ENCODE measurements at places on chromosomes 2 and 18. TPM values are rescaled to one million over a fixed set of nuclear protein-coding genes. Genes with fewer than 3 reads are reported as not detected.

SOX11 gene
- total RNA-seq, result 0.07 TPM

C1GALT1C1L gene
- 0.56 TPM for total RNA-seq

SH3RF3 gene
- 27.0 TPM for total RNA-seq

DLGAP1 gene
- total RNA-seq, result 0.26 TPM

ESPNL gene
- 0.22 TPM for total RNA-seq

REG3G gene
- total RNA-seq, result not detected

FSIP2 gene
- 0.26 TPM for total RNA-seq

DLX2 gene
- not detected for total RNA-seq

PROKR1 gene
- not detected for total RNA-seq

EHBP1 gene
- total RNA-seq, result 15.7 TPM

FBXO48 gene
- 0.97 TPM for total RNA-seq

ITPRIPL1 gene
- 1.2 TPM for total RNA-seq

SAG gene
- not detected for total RNA-seq

RNF125 gene
- total RNA-seq, result 1.5 TPM

C1QL2 gene
- total RNA-seq, result not detected

ZNF892 gene
- 0.76 TPM for total RNA-seq

TRPM8 gene
- total RNA-seq, result not detected

ACVR1C gene
- 1.7 TPM for total RNA-seq

OSGEPL1 gene
- 4.7 TPM for total RNA-seq

PROM2 gene
- total RNA-seq, result 0.82 TPM

CACNB4 gene
- 1.1 TPM for total RNA-seq

PSD4 gene
- total RNA-seq, result 1.5 TPM

G6PC2 gene
- not detected for total RNA-seq

TLX2 gene
- total RNA-seq, result not detected

Data from psoas muscle (tissue), 8 donors.